Cardiac muscle cell (in vitro differentiated cells and primary cell): ENCODE measurements at places on chromosomes 11 and 22. TPM values are rescaled to one million over a fixed set of nuclear protein-coding genes. Genes with fewer than 3 reads are reported as not detected.

DNA sequence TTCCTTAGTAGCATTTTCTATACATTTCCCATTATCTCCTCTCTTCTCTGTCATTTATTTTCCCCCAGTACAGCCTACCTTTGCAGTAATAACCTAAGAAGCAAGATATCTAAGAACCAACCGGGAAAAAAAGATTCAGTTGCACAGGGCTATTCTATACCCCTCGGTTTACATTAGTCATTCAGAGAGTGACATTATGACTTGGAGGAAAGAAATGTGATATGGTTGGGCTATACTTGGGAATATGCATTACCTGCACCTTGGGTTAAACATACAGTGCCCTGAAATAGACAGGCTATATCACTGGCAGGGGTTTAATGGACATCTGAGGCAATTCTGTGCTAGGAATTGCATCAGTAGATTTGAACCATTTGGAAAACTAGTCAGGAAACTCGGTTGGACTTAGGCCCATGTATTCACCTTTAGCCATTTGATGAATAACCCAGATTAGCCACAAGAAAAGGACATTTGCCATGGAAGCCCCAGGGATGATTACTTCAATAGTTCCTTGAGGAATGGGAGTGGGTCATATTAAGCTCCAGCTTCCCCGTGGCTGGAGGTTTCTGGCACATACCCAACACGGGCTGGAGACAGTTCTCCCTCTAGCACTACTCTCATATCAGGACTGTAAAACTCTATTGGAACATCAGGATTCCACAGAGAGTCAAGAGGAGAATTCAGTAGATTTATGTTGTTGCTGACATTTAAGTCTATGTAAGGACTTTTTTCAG lies 973.2 kb downstream of the NTM start:
- H3K27me3 ChIP-seq: peaks cover 10% of the 10 kb centered on the region
- peaks cover 17% of the 10 kb centered on the region for H3K4me1 ChIP-seq
- no peak for DNase-seq

IFITM10 gene
- 1.4 TPM in 1 of 2 replicates, not detected in the other for polyA plus RNA-seq

DNA sequence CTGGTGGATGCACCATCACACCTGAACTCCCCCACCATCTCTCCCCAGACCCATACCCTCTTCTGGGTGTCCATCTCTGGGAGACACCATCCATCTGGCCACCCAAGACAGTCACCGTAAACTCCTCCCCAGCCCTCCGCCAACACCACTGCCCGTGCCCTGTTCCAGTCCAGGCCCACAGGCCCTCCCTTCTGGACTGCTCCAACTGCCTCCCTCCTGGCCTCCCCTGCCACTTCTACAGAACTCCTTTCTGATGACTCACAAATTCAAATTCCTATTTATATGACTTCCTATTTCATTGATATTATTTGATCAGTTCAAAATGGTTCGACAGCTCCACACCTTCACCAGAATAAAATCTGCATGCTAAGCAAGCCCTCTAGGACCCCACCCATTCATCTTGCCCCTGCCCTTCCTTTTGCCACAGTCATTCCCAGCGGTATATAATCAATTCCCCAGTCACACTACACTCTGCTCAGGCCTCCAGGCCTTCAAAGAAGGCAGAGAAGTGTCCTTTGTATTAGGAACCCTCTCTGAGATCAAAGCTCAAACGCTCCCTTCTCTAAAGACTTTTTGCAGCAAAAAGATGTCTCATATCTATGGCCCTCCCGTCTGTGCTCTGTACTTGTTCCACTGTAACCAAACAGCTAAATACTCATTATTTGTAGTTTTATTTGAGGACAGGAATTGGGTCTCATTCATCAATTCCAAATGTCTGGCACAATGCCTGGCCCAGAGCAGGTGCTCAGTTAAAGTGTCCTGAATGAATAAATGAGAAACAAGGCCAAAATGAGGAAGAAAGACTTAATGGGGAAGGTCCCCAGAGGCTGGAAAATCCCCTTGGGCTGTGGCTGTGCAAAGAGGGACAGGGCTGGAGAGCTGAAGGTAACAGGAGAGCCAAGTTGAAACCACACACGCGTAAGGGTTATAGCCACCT lies 29.0 kb downstream of the MYH9 start:
- H3K36me3 ChIP-seq: no peaks in the 10 kb centered on the region
- DNase-seq: no peak
- peak overlapping the region; percentile 92 for H3K27ac ChIP-seq
- H3K27me3 ChIP-seq: no peaks in the 10 kb centered on the region
- no peak overlapping the region for H3K4me3 ChIP-seq

CEND1 gene
- 1.7 and 8.2 TPM in 2 replicates for polyA plus RNA-seq

DNA sequence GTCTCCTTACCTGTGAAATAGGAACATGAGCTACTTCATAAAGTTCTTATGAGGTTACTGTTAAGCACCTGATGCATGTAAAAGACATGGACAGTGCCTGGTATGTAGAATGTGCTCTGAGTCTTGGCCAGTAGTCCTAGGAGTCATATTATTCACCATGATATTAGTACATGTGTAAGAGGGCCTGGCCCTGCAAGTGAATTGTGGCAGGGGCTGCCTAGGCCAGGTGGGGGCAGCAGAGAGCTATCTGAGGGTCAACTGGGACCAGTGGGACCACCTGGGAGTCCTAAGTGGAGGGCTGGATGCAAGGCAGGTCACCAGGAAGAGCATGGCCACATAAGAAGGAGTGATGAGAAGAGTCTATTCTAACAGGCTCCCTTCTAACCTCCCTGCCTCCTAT lies 529.5 kb downstream of the SOX6 start:
- H3K36me3 ChIP-seq: no peaks in the 10 kb centered on the region
- no peak overlapping the region for H3K27ac ChIP-seq
- H3K27me3 ChIP-seq: no peaks in the 10 kb centered on the region
- peak; percentile 80 for DNase-seq

DNA sequence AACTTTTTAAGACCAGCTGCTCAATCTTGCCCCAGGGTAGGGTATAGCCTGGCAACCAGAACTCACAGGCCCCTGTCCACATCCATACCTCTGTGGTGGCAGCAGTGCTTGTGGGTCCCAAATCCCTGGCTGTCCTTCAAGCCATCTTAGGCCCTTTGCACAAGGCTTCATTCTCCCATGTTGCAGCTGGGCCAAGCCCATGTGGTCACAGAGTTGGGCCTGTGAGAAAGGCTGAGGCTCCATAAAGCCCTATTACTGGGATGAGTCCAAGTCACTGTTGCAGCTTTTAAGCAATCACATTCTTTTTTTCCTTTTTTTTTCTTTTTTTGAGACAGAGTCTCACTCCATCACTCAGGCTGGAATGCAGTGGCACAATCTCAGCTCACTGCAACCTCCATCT lies 47.9 kb upstream of the SLC25A1 start:
- no peak overlapping the region for H3K4me3 ChIP-seq
- no peak overlapping the region for H3K27ac ChIP-seq
- no peaks in the 10 kb centered on the region for H3K27me3 ChIP-seq

DNA sequence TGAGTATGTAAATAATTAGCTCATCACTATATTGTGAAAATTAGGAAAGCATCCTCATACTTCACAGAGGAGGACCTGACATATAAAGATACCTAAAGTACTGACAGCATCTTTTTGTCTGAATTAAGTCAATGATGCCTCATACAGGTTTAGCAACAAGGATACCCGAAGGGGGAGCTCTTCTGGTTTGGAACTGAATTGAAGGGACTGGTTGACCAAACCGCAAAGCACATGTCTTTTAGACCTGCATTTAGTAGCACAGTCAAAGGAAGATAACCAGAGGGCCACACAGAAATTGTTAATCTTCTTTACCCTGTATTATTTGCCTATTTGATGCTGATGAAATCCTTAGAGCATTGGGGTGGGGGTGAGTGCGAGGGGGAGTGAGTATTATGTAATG lies 12.9 kb upstream of the WT1 start:
- peaks cover 10% of the 10 kb centered on the region for H3K27me3 ChIP-seq
- H3K27ac ChIP-seq: no peak overlapping the region
- H3K4me1 ChIP-seq: no peaks in the 10 kb centered on the region
- H3K4me3 ChIP-seq: no peak overlapping the region
- H3K36me3 ChIP-seq: no peaks in the 10 kb centered on the region
- peak; percentile 72 for DNase-seq

- no peak within 1 kb of the TSS for H3K27ac ChIP-seq
- H3K27me3 ChIP-seq: no peaks in the 10 kb centered on the region
These were observed at the start of gene SSH3 for GRCh38 chr11:67303132-67303834. Gene SSH3, plus strand, starts transcription at chr11:67303530. Its CDS starts 96 bp downstream, at chr11:67303626.

GRCh38 chr11:92642177-92642931 lies 327.1 kb upstream of the MTNR1B start:
- H3K27me3 ChIP-seq: no peaks in the 10 kb centered on the region
- no peaks in the 10 kb centered on the region for H3K4me1 ChIP-seq
- H3K36me3 ChIP-seq: no peaks in the 10 kb centered on the region

- no peak overlapping the region for H3K27ac ChIP-seq
- H3K4me1 ChIP-seq: no peaks in the 10 kb centered on the region
- H3K27me3 ChIP-seq: no peaks in the 10 kb centered on the region
- no peak for DNase-seq
- no peaks in the 10 kb centered on the region for H3K36me3 ChIP-seq
These were observed 24.6 kb upstream of the TESMIN start for GRCh38 chr11:68775951-68776388.

GRCh38 chr11:121933694-121934093 lies 182.3 kb downstream of the BLID start:
- no peaks in the 10 kb centered on the region for H3K36me3 ChIP-seq
- H3K27me3 ChIP-seq: no peaks in the 10 kb centered on the region
- H3K27ac ChIP-seq: no peak overlapping the region
- DNase-seq: peak; percentile 3

GRCh38 chr11:75966537-75967287 lies 151.7 kb downstream of the UVRAG start:
- H3K27me3 ChIP-seq: no peaks in the 10 kb centered on the region
- H3K4me1 ChIP-seq: no peaks in the 10 kb centered on the region
- H3K4me3 ChIP-seq: no peak overlapping the region
- no peak overlapping the region for H3K27ac ChIP-seq
- H3K36me3 ChIP-seq: no peaks in the 10 kb centered on the region

- no peaks in the 10 kb centered on the region for H3K4me1 ChIP-seq
- no peak for DNase-seq
- no peaks in the 10 kb centered on the region for H3K27me3 ChIP-seq
- H3K4me3 ChIP-seq: no peak overlapping the region
These were observed 9.1 kb downstream of the TRPT1 start for GRCh38 chr11:64216879-64217278.

GRCh38 chr11:61173456-61173855 lies 12.2 kb upstream of the VPS37C start:
- H3K4me3 ChIP-seq: no peak overlapping the region
- peak; percentile 26 for DNase-seq
- H3K27me3 ChIP-seq: no peaks in the 10 kb centered on the region
- no peak overlapping the region for H3K27ac ChIP-seq
- H3K4me1 ChIP-seq: no peaks in the 10 kb centered on the region

GRCh38 chr11:114125531-114125930 lies 66.0 kb downstream of the ZBTB16 start:
- no peak overlapping the region for H3K4me3 ChIP-seq
- no peak overlapping the region for H3K27ac ChIP-seq
- no peak for DNase-seq
- H3K27me3 ChIP-seq: peaks cover 3% of the 10 kb centered on the region
- peaks cover 5% of the 10 kb centered on the region for H3K4me1 ChIP-seq

DNA sequence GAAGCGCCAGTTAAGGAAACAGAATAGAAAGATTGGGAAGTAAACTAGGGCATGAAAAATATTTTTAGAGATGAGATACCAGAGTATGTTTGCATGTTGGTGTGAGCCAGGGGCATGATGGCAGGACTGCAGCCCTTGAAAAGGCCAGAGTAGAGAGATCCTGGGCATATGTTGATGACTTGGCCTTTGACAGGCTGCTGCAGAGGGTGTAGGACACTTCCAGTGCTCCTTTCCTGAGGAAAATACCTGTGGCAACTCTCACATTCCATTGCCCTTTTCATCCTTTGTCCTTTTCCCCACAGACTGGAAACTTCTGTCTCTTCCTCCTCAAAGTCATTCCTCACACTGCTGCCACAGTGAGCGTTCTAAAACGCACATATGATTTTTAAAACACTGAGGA lies 150.7 kb upstream of the CCDC90B start:
- H3K4me1 ChIP-seq: no peaks in the 10 kb centered on the region
- no peak for DNase-seq
- H3K4me3 ChIP-seq: no peak overlapping the region
- H3K27me3 ChIP-seq: no peaks in the 10 kb centered on the region
- no peak overlapping the region for H3K27ac ChIP-seq

DNA sequence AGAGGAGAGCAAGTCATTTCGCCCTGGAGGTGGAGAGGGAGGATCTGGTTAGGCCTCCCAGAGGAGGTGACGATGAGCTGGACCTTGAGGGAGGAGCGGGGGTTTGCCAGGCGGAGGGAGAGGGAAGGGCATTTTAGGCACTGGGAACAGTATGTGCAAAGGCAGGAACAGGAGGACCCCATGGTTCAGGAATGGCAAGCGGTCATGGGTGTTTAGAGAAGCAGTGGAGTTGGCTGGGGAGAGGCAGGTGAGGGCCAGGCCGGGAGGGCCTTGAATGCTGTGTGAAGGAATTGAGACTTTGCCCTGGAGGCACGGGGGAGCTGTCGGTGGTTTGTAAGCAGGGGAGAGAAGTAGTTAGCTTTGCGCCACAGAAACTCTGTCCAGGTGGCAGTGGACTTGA lies 10.3 kb downstream of the PRDM11 start:
- H3K4me1 ChIP-seq: peaks cover 22% of the 10 kb centered on the region
- H3K27ac ChIP-seq: no peak overlapping the region
- no peak for DNase-seq
- no peak overlapping the region for H3K4me3 ChIP-seq
- H3K27me3 ChIP-seq: no peaks in the 10 kb centered on the region
- no peaks in the 10 kb centered on the region for H3K36me3 ChIP-seq

- DNase-seq: no peak
- peak overlapping the region; percentile 83 for H3K4me3 ChIP-seq
- no peaks in the 10 kb centered on the region for H3K27me3 ChIP-seq
These were observed 2.3 kb downstream of the PICALM start for GRCh38 chr11:86066657-86067008.

DNA sequence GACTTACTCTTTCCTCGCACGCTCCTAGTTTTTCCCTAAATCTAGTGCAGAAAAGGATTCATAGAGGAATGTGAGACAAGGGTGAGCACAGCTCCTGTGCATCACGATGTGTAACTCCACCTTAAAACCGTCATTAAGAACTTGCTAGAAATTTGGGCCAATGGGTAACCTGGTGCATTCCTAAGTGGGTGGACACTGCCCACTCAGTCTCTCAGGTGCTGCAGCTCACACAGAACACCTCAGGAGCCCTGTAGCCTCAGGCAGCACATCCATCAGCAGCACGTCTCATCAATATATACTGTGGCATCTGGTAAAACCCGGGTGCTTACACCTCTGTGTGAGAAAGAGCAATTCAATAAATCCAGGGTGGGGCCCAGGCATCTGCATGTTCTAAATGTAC lies 12.4 kb downstream of the POU2AF3 start:
- no peaks in the 10 kb centered on the region for H3K36me3 ChIP-seq
- DNase-seq: no peak
- H3K4me1 ChIP-seq: no peaks in the 10 kb centered on the region
- no peak overlapping the region for H3K27ac ChIP-seq
